ENCODE measurements at places on chromosomes 7 and 10.

GRCh38 chr7:11604505-11604904 is 227.5 kb downstream of the THSD7A start:
- DNase-seq = no peak

DNA sequence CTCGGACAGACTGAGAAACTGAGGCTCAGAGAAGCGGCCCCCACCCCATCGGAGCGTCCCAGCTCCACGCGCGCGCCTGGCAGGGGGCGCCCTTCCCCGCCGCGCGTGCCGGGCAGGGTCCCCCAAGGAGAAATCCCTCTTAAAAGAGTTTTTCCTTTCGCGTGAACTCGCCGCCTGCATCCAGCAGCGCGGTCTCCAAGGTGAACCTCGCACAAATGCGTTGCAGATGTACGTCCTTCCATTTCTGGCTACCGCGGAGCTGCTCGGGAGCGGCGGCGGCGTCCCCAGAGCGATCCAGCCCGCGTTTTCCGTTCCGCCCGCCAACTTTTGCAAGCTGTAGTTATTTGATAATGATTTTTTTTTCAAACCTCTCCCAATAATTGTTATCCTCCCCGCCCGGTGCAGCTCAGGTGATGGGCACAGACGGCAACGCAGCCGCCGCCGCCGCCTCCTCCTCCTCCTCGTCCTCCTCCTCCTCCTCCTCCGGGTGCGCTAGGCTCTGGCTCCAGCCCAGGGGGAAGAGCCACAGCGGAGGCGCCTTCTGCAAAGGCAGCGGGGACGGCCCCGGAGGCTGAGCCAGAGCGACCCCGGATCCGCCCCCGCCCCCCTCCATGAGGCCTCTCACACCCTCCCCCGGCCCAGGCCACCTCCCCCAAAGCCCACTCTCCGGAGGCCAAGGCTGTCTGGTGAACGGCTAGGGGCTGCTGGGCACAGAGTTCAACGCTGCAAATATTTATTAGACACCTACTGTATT is 74.0 kb upstream of the CUX1 start:
- no peak for DNase-seq

DNA sequence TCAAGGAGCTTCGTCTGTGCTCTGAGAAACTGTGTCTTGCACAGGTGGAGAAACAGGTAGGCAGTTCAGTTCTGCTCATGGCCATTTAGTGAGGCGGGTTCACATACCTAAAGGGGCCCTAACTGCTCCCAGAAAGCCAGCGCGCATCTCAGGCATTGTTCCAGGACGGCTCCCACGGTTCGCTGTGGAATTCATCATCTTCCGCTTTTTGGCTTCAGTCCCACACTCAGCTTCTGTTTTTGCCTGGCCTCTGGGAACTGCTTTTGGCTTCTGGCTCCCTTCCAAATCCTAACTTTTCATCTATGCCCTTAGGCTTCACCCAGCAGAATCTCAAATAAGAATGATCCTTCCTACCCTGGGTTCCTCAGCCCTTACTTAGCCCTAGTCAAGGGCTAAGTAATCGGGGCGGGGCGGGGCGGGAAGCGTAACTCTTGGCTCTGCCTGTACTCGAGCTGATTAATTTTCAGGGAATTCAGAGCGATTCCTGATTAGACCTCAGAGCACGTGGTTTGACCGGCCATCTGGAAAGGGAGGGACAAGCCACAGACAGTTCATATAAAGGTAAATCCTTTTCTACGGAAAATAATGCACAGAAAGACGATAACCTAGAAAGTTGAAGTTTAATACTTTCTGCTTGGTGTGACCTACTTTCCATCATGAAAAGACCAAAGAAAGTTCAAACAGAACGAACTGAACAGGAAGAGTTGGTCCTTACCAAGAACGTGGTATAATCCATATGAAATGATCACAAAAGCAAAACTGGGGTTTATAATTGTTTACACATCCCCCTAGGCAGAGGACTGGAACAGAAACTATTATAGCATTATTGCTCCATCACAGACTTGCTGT is 105.7 kb downstream of the ST8SIA6 start:
- no peak for DNase-seq

DNA sequence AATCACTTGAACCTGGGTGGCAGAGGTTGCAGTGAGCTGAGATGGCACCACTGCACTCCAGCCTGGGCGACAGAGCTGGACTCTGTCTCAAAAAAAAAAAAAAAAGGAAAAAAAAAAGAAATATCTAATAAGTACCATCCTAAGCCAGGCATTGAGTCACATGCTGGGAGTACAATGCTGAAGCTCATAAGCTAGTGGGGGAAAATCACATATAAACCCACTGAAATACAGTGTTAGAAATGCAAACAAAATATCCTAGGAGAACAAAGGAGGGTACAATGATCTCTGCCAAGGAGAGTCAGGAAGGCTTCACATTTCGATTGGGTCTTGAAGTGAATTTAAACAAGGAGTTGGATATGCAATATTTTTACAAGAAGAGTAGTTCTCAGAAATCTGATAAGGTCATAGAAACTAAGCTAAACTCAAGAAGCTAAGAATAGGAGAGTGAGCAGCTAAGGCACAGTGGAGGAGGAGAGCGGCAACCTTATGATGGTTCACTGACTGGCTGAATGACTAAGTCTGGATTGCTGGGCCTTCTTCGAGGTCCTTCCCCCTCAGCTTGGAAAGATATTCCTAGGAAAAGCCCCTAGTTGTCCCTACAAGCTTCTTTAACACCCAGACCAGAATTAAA is 115.5 kb downstream of the PHTF2 start:
- no peak for DNase-seq

DNA sequence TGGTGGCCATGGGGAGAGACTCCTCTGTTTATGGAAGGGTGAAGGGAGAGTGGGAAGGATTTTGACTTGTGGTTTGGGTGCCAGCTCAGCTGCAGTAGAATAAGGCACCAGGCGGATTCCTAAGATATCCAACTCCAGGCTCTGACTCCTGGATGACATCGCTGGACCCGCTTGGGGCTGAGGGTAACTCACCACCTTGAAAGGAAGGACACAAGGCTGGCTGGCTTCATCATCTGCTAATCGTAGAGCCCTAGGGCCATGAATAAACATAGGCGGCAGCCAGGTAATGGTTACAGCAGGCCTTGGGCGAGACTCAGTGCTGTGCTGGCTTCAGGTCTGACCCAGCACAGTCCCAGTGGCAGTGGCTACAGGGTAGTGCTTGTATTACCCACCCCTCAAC is 16.7 kb upstream of the LIPK start:
- no peak for DNase-seq

DNA sequence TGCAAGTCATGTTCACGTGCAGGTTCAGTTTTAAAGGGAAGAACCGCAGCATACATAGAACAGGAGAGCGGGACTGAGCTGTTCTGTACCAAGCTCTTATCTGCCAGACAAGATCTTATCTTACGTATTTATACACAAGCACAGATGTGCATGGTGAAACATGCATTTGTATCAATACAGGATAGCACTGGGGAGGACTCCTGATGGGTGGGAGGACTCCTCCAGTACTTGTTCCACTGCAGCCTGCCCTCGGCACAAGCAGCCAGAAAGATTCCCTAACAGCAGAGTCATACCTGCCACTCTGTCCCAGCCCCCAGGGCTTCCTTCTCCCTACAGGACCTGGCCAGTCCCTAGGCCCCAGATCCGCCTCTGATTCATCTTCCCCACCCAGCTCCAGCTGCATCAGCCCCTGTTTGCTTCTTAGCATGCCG is 13.2 kb upstream of the PRKCQ start:
- DNase-seq = no peak

- DNase-seq = no peak
Measured at GRCh38 chr7:946256-946996, 8.1 kb downstream of the ADAP1 start.

DNA sequence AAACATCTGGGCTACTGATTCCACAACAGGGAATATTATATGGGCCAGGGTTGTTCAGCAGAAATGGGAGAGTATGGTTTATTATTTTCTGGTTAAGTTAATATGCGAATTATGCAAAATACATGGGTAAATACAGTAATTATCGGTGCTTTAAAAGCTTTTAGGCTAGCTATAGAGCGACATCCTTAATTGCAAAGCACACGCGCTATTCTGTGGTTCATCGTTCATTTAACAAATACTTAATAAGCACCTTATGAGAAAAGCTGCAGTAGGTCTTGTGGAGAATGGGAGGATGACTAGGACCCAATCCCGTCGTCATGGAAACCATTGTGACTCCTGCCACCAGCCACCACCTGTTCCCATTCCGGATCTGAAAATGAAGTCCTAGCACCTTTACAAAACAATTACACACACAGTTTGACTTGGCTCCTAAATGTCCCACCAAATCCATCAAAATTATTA is 623 bp upstream of the CEP41 start:
- DNase-seq = peak; percentile 61
